ENCODE measurements at places on chromosomes 5 and 9.
A peak's percentile ranks its signal among the peaks of the same experiment; 100 is the strongest.

DNA sequence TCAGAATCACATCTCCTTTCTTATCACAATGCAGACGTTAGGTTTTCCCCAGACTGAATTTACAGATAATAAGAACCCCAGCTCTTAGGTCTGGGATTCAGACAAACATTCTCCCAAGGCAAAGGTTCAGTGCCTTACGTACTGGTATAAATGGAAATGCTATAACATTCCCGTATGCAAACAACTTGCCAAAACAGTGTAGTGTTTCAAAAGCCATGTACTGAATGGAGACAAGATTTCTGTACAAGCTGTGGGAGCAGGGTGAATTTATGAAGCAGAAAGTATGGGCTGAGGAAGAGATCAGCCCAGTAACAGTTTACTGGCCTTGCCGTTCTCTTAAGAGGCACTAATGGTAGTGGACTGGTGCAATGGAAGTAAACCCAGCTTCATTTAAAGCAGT is 225.5 kb upstream of the ZNF462 start:
- DNase-seq: no peak

DNA sequence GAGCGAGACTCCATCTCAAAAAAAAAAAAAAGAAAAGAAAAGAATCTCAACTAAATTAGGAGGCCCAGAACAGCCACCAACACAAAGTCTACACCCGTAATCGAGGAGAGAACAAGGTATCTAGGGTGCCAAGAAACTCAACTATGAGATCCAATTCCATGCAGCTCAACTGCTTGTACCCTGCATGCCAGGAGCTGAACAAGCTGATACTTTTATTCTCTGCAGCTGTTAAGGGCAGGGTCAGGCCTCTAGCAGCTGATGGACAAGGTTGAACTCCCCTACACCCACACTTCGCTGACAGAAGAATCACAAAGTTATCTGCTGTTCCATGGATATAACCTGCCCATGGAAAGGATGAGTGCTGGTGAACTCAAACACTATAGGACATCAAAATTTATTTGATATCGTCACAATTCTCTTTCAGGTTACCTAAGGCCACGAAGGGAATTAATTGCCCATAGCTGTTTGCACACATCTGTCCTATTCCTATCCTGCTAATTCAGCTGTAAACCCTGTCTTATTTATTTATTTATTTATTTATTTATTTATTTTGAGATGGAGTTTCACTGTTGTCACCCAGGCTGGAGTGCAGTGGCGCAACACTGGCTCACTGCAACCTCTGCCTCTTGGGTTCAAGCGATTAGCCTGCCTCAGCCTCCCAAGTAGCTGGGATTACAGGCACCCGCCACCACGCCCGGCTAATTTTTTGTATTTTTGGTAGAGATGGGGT is 20.7 kb downstream of the UBAP2 start:
- no peak for DNase-seq

- peak; percentile 51 for DNase-seq
Observed at GRCh38 chr5:38780945-38781344, 64.9 kb upstream of the OSMR start.

DNA sequence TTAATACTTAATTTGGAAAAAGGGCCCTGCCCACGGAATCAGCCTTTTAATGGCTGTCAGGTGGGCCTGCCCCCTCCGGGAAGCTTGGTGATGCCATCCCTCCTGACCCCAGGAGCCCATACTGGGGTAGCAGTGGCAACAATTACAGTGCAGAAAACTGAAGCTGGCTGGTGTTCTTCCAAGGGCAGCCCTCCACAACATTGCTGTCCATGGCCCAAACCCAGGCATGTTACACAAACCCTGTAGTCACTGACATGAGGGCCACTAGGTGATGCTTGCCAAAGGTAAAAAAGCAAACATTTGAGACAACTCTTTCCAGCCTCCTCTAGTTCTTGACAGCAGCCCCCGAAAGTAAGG is 150.1 kb upstream of the LHFPL2 start:
- DNase-seq: no peak

DNA sequence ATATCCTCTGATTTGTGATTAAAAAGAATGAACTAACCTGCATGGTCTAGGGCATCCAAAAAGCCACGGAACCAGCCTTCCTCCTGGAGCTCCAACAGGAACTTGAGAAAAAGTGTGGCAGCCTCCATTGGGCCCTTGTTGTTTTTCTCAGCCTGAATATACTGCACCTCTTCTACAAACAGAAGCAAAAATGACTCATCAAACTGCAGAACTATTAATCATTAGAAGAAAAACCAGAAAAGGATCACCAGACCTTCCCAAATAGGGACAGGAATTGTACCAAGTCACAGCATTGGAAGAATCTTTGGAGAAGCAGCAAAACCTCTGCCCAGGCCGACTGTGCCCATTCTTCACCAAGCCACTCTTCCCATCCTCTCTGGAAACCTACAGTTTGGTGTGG is 25.2 kb downstream of the RIGI start:
- DNase-seq: no peak

Measured in hippocampal formation (tissue), 2 donors.